ENCODE measurements at places on chromosomes 6 and 20.

GRCh38 chr6:154345811-154346210 lies 10.8 kb downstream of the IPCEF1 start:
- no peak for DNase-seq

- DNase-seq: no peak
Observed at GRCh38 chr6:5135788-5136376, 50.7 kb downstream of the PPP1R3G start.

- no peak for DNase-seq
Observed at GRCh38 chr6:40194447-40195170, 260.3 kb upstream of the MOCS1 start.

- no peak for DNase-seq
Observed at GRCh38 chr6:40400738-40401137, 186.4 kb downstream of the LRFN2 start.

DNA sequence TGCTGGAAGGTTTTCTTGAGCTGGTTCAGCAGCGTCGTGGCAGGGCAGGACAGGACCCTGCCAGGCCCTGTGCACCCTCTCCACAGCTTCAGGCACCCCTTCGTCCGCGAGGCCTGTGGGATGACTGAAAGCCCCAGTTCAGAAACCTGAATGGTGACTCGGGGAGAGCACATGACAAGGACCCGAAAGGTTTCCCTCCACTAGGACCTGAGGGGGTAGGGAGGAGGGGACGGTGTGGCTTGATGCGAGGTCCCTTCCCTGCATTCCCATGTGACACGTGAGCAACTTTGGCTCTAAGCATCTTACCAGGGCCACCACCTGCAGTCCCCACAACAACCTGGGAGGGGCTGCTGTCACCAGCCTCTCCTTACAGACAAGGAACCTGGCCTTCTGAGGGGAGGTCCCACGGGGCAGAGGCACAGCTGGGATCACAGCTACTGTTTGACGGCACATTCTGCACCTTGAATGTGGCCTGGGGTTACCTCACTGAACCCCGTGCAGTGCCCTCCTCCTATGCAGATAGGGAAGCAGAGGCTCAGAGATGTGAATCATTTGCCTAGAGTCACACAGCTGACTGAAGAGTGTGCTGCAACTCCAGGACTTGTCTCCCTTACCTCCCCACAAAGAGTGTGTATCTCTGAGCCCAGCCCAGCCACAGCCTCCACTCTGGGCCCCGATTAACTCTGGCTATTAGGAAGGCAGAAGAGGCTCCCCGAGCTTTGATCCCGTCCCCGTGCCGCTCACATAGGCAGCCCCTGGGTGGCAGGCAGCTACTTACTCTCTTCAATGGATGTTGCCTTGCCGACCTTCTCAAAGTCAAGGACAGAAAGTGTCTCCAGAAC lies 84.6 kb downstream of the PTPN1 start:
- no peak for DNase-seq

GRCh38 chr6:43770372-43771209 lies 580 bp downstream of the VEGFA start:
- DNase-seq: no peak

DNA sequence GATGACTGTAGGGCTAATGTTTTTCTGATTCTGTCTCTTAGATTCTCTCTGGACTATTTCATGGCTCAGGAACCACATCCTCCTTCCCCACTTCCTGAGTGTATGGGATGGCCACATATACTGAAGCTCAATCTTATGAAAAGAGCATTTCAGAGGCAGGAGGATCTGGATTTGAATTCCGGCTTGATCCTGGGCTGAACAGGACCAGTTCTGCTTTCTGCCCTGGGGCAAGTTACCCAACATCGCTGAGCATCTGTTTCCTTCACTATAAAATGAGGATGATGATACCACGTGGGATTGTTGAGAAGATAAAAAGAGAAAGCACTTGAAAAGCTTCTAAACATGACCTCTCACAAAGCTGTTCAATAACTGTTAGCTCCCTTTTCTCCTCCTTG lies 168.4 kb upstream of the TNFAIP3 start:
- DNase-seq: no peak

DNA sequence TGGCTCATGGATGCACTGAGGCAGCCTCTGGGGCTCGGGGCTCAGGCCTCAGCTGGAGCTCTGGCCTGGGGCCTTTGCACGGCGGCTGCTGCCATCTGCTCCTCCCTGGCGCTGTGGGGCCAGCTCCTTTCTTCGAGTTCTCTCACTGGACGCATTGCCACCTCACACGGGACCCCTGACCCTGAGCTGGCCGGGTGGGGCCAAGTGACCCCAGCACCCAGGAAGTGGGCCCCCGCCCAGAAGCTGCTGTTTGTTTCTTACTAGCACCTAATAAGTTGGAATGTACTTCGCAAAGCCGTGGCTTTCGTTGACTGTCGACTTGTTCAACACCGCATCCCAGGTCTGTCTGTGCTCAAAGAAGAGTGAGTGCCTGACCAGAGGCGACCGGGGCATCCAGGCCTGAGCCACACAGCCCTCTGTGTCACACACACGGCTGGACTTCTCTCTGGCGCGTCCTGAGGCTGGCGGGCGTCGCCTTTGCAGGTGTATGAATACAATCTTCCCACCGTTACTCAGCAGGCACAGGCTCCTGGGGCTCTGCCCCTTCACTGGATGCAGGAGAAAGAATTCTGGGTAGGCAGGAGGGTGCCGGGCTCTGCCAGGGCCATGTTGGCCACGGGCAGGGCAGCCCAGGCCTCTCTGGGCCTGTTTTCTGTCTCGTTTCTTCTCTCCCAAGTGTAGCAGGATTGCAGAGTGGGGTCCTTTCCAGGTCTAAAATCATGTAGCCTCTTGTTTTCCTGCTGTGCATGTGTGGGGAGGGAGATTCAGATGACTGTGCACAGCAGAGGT lies 112.9 kb downstream of the DLL1 start:
- DNase-seq: no peak

- no peak for DNase-seq
Observed at GRCh38 chr20:8406391-8406790, 274.3 kb downstream of the PLCB1 start.

DNA sequence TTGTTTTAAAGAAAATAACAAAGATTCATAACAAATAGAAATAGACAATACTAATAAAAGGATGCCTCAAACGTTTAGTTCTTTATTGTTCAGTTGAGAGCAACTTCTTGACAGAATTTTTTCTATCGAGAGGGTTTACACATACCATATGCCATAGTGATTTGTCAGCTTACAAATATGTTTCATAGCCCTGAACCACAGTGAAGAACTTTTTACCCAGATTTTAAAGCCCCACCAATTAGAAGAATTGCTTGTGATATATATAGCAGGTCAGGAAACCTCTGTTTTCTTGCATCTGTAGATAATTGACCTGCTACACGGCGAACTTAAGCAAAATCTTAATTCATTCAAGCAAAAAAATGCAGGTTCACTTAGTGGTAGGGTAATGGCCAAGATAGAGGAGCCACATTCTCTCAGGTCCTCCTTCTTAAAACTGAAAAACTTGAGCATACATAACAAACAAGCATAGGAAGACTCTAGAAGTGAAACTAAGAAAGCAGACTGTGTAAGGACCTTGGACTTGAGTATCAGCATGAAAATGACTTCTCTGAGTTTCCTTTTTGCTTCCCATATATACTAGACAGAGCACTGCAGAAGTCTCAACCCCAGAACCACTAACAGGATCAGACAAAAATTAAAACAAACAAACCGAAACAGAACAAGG lies 39.5 kb downstream of the CRISP1 start:
- DNase-seq: no peak

DNA sequence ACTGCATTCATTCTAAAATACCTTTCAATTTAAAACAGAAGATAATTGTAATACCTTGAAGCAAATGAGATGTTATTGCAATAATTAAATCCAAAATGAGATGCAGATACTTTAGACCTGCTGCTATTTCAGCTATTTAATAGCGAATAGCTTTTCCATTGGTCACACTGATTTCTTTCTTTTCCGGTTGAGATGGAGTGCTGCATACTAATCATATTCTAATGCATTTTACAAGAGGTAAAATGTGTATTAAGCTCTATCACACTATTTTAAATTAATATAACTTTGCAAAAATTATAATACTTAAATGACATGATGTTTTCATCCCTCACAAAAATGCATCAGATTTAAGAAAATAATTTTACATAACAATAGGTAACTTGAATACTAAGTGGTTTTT lies 74.0 kb downstream of the ADGRB3 start:
- DNase-seq: no peak

- no peak for DNase-seq
Observed at GRCh38 chr6:12760911-12761310, 44.3 kb downstream of the PHACTR1 start.

DNA sequence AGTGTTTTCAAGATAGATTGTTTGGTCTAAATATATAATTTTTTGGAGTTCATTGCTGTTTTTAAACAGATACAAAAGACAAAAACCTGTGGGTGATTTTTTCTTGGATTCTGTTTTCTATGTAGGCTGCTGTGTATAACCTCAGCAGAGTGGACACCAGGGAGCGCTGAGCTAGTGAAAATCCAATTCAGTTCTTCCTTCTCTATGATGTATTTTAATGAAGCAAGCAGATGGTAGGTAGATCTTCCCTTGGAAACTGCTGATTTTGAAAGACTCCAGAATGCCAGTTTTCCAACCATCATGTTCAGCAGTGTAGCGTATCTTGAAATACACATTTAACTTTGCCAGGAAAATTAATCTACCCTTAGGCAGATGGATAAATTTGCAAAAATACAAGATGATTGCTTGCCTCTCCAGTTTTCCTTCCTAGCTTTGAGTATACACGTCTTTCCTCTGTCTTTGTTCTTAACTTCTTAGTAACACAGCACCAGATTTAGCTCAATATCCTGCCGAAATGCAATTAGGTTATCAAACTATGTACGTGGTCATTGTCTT lies 178.0 kb downstream of the PHF3 start:
- no peak for DNase-seq

DNA sequence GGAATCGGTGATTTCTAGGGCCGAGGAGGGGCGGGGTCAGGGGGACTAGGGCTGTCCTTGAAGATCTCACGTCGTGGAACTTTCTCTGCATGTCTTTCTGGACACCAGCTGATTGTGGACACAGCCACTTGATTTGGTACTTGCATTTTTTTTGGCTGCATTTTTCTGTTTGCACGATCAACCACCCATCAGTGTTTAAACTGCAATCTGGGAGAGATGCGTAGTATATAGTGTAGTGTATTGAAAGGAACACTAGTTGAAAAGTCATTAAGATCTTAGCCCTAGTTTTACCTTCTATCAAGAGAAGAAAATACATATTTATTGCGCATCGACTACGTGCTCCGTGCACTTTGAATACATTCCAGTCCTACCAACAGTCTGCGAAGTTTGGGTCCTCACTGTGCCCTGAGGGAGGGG lies 657 bp downstream of the NT5DC1 start:
- no peak for DNase-seq

- no peak for DNase-seq
Observed at GRCh38 chr6:54775576-54775975, 71.0 kb upstream of the FAM83B start.

DNA sequence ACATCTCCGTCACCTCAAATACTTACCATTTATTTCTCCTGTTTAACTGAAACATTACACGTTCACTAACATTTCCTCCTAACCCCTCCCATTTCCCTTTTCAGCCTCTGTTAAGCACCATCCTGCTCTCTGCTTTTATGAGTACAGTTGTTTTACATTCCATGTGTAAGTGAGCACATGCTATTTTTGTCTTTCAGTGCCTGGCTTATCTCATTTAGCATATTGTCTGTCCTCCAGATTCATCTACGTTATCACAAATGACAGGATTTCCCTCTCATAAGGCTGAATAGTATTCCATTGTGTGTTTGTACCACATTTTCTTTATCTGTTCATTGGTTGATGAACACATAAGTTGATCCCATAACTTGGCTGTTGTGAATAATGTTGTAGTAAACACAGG lies 22.7 kb downstream of the TAF11 start:
- no peak for DNase-seq

DNA sequence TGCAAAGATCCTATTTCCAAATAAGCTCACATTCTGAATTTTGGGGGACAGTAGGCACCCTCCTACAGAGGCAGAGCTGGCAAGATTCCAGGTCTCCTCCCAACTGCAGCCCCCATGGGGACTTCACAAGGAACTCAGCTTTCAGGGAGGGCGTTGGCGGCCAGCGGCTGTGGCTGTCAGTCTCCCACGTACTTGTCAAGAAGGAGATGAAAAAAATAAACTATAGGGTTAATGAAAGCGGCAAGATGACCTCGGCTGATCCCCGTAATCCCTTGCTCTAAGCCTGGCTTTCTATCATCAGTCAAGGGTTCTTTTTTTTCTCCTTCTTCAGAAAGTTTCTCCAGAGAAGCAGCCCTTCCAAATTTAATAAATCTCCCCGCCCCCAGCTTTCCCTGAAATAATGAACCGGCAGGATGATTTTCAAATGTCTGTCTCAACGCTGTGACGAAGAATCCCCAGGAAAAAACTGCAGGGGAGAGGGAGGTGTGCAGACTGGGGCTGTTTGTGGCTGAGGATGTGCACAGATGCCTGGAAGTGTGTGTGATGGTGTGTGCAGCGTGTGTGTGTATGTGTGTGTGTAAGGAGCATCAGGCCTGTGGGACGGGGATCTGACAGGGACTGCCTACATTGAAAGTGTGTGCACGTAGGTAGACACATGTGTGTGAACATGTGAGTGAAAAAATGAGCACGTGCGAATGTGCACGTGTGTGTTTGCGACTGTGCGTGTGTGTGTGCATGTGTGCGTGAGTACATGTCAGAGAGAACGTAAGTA lies 78.7 kb downstream of the SLC2A10 start:
- DNase-seq: no peak

DNA sequence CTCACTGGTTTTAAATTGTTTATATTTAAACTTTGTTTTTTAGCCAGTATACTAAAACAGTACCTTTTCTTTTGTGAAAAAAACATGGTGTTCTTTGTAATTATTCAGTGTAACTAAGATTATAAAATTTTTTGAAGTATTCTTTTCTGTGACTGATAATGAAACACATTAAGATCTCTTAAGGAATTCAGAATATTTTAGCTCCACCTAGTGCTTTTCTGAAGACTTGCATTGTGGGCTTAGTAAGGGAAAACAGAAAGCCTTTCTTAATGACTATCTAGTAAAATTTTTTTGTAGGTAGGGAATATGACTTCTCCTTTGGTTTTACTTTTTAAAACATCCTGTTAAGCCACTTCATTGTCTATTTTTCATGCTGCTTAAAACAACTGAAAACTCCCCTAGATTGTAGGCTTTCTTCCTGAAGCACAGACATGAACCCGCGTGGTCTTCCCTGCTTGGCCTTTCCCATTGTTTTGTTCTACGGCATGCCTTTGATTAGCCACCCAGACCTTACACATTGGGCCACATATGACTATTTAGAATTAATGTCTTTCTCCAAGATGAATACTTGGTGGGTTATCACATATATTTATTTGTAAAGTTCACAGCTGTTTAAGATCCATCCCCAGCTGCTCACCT lies 72.1 kb downstream of the AFDN start:
- no peak for DNase-seq

DNA sequence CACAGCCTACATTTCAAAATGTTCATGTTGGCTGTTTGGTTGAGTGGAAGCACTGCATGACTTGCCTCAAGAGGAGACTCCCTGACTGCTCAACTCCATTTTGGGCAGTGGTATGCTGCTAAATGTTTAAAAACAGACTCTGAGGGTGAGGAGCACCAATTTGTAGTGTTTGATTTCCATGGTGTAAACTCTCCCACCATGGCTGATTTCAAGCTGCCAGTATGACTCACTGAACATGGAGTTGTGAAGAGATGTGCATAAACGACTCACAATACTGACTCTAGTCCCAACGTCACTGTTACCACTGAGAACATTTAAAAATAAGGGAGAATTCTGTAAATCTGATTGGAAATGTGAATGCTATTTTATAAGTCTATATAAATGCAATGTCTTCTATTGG lies 70.4 kb downstream of the BACH2 start:
- DNase-seq: no peak
